ENCODE measurements at places on chromosomes 12 and 14.
A peak's percentile ranks its signal among the peaks of the same experiment; 100 is the strongest.

DNA sequence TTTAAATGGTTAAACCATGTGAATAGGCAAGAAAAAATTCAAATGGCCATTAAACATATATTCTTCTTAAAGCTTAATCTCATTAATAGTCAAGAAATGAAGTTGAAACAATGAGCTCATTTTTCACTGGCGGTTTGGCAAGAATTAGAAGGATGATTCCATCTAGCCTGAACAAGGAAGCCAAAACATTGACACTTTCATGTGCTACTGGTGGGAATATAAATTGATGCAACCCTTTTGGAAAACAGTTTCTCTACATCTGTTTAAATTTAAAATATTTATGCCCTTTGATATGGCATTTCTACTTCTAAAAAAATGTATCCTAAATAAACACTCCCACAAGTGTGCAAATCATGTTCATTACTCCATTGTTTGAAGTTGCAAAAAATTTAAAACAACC lies 174.7 kb upstream of the HIF1A start:
- DNase-seq: no peak

DNA sequence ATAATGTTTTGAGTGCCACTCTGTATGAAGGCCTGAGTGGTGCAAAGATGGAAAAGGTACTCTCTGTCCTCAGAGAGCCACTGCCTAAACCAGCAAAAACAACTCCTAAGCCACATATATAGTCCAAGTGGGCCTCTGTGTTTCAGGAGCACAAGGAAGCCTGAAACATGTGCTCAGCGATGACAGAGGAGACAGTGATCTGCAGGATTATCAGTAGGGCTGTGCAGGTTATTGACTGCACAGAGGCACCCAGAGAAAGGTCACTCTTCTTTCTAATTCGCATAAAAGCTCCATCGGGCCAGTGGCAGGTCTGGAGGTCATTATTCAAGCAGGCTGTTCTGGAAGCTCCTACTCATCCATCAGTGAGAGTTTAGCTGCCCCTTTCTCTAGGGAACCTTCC lies 361.9 kb downstream of the BCL11B start:
- DNase-seq: no peak

- no peak for DNase-seq
Observed at GRCh38 chr12:6547566-6547965, 8.3 kb downstream of the IFFO1 start.

GRCh38 chr12:84745127-84745526 lies 167.5 kb downstream of the SLC6A15 start:
- no peak for DNase-seq

GRCh38 chr14:70934502-70935134 lies 27.4 kb downstream of the PCNX1 start:
- no peak for DNase-seq

- DNase-seq: no peak
Observed at GRCh38 chr12:57039016-57039798, 10.7 kb downstream of the MYO1A start.

DNA sequence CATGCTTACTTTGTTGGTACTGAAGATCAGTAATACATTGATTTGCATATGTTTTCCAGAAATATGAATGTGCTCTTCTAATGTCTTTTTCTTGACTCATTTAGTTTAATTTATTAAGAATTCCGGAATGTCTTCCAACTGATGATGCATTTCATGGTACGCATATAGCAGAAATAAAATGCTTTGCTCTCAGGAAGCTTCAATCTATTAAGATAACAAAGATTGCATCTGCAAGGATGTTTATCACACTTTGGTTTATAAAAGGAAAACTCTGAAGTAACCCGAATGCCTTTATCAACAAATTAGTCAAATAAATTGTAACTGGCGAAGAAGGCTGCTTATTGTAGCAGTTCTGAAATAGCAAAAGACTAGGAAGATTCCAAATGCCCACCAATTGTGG lies 166.4 kb upstream of the LMNTD1 start:
- no peak for DNase-seq

- no peak for DNase-seq
Observed at GRCh38 chr12:24404086-24404815, 454.8 kb upstream of the SOX5 start.

- DNase-seq: no peak
Observed at GRCh38 chr14:65075628-65076325, 26.5 kb downstream of the MAX start.

DNA sequence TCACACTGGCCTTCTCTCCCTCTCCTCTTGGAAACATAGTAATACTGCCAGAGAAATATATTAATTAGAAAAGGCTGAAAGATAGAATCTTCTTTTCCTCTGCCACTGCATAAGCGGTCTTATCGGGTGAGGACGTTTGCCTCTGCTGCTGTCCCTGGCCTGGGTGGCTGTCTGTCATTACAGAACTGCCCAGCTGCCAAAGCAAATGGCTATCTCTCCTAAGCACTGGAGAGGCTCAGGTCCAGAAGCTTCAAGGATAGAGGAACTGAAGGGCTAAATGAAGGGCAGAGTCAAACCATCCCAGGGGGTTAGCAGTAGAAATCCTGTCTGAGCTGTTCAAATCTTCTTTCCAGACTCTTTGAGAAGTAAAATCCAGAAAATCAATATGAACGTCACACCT lies 198.6 kb upstream of the CAND1 start:
- no peak for DNase-seq

- DNase-seq: peak; percentile 41
Observed at GRCh38 chr14:90235179-90235976, 21.0 kb upstream of the PSMC1 start.

- DNase-seq: no peak
Observed at GRCh38 chr12:34597548-34598351, 575.5 kb downstream of the ALG10 start.

DNA sequence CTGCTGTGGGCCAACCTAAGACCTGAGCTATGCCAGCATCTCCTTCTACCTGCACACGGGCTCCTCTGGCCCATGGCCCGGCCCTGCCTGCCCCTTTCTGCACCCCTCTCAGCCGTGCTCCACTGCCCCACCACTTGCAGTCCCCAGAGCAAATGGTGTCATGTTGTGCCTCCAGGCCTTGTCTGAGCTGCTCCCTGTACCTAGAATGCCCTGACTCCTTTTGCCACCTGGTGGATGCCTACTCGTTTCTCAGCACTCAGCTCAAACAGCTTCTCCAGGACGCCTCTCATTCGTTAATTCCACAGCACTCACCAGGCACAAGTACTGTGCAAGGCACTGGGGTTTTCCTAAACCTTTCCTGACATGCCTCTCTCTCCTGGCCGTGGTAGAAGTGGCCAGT lies 63.2 kb upstream of the PNMA1 start:
- no peak for DNase-seq

DNA sequence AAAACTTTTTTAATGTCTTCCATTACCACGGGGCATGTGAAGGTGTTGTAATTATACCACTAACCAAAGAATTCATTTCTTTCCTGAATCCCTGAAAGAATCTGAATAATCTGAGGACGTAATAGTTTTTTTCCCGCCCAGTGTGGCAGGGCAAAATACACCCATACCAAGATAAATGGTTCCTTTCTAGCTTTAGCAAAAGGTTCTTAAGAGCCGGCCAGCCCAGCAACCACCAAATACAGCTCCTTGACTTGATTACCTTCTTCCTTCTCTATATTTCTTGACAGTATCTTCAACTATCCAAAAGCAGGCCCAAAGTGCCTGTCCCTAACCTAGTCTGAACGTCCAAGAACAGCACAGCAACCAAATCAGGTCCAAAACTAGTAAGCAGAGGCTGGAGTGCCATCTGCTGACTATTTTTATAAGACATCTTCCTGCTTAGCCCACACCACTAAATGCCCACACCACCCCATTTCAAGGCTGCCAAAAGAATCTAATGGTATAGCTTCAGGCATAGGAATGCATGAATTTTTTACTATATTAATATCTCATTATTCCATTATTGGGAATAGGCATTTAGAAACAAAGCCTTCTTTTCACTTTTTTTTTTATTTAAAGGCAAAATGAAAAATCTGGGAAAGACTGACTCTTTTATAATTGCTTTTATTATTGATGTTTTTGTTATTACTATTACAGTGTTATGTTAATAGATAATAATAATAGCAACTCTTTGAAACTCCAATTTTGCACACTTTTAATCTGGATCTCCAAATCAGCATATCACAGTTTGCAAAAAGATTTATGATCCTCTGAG lies 524.4 kb downstream of the MED13L start:
- no peak for DNase-seq

DNA sequence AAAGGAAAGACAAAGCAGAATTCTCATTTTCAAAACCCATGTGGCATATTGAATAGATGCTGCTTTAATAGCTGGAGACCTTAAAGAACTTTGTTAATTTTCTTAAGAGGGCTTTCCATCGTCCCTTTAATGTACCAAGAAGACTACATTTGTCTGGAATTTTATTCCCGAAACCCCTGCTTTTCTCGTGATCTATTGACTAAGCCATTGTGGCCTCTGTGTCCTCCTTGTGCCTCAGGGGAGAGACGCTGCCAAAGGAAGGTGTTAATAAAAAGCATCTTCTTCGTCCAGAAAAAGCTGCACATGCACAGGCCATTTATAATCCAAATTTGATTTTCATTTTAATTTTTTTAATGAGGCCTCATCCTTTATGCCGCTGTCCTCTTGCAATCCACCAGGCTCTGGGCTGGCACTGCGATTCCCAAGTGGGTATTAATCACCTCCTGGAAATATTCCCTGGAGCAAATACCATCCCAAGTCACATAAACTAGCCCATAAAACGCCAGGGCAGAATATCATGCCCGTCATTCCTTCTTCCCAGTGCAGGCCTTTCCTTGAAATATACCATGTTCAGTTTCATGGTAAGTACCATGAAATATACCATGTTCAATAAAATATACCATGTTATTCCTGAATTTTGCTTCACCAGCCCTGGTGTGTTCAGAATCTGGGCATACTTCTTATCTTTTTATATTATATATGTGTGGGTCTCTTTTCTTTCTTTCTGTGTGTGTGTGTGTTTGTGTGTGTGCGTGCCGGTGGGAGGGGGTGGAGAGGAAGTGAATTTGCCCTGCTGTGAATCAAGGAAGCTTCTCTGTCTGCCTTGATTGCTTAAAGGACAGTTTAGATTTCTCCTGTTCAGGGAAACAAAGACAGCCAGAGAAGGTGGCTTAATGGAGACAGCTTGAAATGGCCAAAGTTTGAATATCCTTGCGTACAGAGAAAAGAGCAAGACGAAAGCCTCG lies 147.6 kb downstream of the PHETA1 start:
- no peak for DNase-seq

DNA sequence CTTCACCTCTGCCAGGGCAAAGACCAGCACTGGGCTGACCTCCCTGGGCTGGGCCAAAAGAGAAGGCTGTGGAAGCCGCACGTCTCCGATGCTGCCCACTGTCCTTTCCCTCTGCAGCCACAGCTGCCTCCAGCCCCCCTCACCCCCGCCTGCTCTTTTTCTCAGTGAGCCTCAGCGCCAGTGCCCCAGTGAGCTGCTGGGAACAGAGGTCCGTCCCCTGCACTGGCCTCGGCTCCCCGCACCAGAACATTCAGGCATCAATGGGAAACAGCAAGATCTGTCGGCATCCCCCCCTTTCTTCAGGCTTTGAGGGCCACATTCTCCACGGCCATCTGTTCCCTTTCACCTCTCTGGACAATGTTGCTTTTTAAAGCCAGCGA lies 398.1 kb downstream of the ZFP36L1 start:
- DNase-seq: no peak
